Activated CD4-positive, alpha-beta T cell treated with anti-CD3 and anti-CD28 coated beads, Interleukin-2, Interleukin-4, amounts not matched to agents 100 ng/mL and 50 ng/mL, durations not matched to agents 16 hours and 8 hours (primary cell): ENCODE measurements at places on chromosomes 12 and 14.
A peak's percentile ranks its signal among the peaks of the same experiment; 100 is the strongest.

- DNase-seq: no peak
Measured at GRCh38 chr14:51004801-51005526, 60.7 kb upstream of the PYGL start.

DNA sequence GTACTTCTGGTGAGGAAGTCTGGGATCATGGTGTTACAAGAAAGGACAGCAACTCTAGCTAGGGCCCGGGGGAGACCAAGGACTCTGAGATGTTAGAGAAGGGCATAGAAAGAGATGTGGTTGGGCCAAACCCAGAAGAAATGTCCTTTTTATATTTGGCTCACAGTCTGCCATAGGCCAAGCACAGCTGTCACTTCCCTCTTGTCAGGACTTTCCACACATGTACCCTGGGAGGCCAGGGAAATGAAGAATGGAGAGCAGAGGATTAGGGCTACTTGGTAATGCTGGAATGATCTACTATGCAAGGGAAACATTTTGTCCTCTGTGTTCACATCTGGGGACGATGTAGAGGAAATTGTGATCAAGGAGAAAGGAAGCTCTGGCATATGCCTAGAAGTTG lies 9.2 kb downstream of the MYO1A start:
- DNase-seq: no peak

- no peak for DNase-seq
Measured at GRCh38 chr14:32744811-32745445, 193.8 kb upstream of the NPAS3 start.

DNA sequence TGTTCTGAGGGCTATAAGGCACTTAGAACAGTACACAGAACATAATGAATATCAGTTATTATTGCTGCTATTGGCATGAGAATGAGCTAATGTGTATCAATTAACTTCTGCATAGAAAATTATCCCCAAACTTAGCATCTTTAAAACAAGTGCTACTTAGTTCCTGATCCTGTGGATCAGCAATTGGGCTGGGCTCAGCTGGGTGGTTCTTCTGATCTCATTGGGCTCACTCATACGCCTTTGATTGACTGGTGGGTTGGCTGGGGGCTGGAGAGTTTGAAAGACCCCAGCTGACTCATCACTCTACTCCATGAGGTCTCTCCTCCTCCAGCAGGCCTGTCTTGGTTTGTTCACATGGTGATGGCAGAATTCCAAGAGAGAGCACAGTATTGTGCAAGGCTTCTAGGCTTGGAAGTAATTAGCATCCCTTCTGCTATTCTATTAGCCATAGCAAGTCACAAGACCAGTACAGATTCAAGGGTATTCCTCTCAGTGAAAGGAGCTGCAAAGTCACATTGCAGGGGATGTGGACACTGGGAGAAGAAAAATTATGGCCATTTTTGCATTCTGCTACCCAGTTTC lies 27.2 kb upstream of the HSPB8 start:
- DNase-seq: no peak

DNA sequence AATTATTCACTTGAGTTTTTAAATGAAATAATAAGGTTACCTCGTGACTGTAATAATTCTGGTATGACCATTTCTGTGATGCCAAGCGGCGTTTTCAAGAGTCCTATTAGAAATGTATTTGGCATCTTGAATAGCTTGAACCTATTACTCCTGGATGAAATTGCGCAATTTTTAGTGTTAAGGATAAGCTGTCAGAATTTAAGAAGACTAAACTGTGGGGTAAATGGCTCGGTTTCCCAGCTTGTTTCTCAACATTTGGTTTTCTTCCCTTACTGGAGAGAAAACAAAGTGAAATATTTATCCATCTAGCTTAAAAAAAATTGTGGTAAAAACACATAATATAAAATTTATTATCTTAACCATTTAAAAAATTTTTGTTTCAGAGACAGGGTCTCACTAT lies 26.8 kb downstream of the PCNX1 start:
- no peak for DNase-seq

- no peak for DNase-seq
Measured at GRCh38 chr12:65720136-65721130, 103.8 kb upstream of the HMGA2 start.

DNA sequence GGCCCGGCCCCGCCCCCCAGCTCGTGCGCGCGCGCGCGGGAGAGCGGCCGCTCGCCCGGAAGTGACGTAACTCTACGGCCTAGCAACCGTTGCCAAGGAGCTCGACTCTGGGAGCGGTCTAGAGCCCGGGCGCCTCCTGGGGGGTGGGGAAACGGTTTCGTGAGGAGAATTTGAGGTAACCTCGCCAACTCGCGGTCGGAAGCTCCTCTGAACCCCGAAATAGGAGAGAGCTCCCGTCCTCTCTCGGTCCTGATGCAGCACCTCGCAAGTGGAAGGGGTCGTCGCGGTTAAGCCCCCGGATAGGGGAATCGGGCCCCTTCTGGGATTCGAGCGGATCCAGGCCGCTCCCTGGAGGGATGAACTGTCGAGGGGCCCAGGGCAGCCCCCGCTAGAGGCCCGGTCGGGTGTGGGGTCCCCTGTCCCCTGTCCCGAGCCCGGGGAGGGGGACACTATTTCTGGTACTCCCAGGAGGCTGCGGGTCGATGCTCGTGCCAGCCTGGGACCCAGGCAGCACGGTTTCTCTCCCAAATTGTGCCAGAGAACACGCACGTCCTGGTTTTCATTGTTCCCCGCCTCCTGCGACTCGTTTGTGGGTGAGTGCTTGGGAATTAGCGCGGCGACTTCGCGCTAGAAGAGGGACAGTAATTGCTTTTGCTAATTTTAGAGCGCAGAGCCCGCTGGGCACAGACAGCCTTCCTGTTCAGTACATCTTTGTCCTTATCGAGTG lies at the start of gene IFT81:
Gene IFT81, plus strand, starts transcription at position 89 of the 727 bp plus-strand sequence. CDS start 3,024 bp downstream, outside the sequence.
- peak; percentile 97 for DNase-seq

DNA sequence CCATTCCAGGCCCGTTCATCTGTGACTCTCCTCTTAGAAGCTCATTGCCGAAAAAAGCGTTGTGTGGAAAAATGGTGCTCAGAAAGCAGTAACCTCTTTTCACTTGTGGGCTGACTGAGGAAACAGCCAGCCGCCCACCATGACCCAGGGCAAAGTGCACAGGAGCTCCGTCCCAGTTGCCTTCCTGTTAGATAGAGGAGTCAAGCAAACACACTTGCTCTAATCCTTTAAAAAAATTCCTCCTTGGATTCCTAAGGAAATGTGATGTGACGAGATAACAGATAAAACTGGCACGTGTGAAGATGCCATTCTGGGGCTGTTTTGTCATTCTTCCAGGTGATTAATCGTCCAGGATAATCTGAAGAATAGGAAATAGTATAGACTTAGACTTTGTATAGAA lies 396.8 kb upstream of the DDHD1 start:
- DNase-seq: no peak

DNA sequence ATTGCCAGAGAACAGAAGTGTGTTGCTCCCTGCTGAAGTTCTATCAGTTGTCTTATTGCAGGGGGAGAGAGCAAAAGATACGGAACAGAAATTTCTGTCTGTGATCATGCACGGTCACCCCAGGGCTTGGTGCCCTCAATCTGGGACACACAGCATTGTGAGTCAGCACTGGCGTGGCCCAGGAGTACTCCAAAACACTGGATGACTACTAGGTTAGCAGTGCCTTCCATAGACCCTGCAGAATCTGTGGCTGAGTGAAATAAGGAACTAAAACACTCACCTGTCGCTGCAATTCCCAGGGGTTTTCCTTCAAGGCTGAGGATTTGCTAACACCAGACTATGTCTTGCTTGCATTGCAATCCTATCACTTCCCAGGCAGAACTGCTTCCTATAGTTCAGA lies 165.5 kb downstream of the ANO6 start:
- DNase-seq: no peak

GRCh38 chr12:76417116-76417515 lies 68.9 kb upstream of the BBS10 start:
- DNase-seq: peak; percentile 29

DNA sequence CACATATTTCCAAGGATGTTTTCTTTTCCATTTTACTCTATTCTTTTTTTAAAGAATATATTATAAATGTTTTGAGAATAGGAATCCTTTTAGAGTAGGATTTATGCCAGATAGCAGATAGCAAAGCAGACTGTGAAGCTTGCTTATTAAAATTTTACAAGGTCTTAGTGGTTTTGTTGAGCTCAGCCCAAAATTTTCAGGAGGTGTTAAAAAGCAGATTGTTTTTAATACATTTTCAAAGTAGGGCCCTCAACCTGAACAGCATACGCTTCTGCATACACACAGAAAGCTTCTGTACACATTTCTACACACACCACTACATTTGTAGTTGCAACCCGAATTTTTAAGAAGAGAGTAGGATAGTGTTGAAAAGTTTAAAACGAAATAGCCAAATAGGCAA lies 151.0 kb downstream of the EPS8 start:
- DNase-seq: no peak

DNA sequence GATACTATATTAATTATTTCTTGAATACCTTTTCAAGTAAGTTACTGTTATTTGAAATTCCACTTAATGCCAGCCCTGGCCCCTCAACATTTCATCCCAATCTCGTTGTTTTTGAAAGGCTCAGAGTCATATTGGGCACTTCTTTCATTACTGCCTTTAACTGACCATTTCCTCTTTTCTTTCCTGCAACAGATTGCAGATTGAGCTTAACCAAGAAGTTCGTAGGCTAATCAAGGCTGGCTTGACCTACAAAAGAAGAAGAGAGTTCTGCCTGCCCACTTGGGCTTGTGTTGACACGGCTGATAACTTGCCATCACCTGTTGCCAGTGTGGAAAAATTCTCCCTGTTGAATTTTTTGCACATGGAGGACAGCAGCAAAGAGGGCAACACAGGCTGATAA lies 91.0 kb downstream of the FLRT2 start:
- no peak for DNase-seq

DNA sequence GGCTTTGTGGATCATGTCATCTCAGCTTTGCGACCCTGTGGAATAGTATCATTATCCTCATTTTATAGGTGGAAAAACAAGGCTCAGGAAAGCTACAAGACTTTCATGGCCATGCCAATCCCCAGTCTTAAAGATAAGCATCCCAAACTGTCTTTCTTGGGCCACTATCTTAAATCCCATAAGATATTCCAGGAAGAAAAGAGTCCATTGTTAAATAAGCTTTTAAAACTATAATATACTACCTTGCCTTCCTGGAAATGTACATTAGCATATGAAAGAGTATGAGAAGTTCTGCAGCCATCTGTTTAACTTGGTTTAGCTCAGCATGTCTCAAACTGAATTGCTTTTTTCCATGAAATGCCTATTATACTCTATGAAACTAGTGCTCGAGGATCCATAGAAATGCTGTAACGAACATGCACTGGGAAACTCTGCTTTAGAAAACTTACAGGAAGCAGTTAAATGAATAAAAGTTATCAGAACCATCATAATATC lies 77.1 kb downstream of the B4GALNT3 start:
- no peak for DNase-seq

DNA sequence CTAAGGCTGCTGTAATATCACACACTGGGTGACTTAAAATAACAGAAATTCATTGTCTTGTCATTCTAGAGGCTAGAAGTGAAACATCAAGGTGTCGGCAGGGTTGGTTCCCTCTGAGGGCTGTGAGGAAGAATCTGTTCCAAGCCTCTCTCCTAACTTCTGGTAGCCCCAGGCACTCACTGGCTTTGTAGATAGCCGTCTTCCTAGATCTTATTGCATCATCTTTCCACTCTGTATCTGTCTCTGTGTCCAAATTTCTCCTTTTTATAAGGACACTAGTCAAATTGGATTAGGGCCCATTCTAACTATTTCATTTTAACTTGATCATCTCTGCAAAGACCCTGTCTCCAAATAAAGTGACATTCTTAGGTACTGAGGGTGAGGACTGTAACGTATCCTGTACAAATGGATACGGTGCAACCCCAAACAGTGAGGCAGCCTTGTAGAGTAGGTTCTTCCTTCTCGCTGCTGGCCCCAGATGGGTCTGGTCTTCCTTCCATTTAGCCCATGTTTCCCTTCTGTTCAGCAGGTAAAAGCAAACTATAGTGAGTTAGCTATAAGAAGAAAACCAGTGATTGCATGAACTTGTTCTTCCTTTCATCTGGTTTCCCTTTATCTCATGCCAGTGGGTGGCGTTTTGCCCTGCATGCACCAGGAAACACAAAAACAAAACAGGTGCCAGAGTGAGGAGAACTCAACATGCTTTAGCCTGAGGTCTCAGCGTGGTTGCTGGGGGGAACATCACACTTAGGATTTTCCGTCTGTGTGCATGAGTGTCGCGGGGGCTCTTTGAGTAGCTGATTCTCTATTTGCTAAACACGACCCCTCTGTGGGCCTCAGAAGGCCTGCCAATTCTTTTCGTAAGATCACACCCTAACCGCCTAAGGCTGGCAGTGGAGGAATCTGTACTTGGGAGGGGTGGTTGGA lies 19.5 kb downstream of the TTC9 start:
- no peak for DNase-seq

- no peak for DNase-seq
Measured at GRCh38 chr12:48651681-48652080, 30.4 kb downstream of the KANSL2 start.

GRCh38 chr12:75814851-75815754 lies 216.5 kb downstream of the PHLDA1 start:
- DNase-seq: peak; percentile 11

GRCh38 chr12:70581208-70581607 lies 56.0 kb downstream of the PTPRB start:
- no peak for DNase-seq

- no peak for DNase-seq
Measured at GRCh38 chr14:29671034-29671433, 256.6 kb downstream of the PRKD1 start.

- DNase-seq: no peak
Measured at GRCh38 chr14:94702629-94703028, 67.3 kb downstream of the GSC start.

- DNase-seq: peak; percentile 16
Measured at GRCh38 chr12:117342682-117343081, 18.7 kb downstream of the NOS1 start.

- DNase-seq: no peak
Measured at GRCh38 chr14:94773061-94773648, 3.2 kb upstream of the GSC start.

DNA sequence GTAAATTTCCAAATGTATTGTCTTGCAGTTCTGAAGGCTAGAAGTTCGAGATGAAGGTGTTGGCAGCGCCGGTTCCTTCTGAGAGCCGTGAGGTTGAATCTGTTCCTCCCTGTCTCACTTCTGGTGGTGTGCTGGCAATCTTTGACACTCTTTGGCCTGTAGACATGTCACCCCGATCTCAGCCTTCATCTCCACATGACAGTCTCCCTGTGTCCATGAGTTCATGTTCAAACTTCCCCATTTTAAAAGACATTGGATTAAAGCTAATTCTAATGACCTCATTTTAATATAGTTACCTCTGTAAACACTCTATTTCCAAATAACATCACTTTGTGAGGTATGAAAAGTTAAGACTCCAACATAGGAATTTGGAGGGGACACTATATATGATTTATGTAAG lies 4.1 kb upstream of the RBM19 start:
- no peak for DNase-seq
